Activated CD4-positive, alpha-beta memory T cell treated with anti-CD3 and anti-CD28 coated beads for 36 hours (primary cell): ENCODE measurements at places on chromosomes 13 and 19.
A peak's percentile ranks its signal among the peaks of the same experiment; 100 is the strongest.

DNA sequence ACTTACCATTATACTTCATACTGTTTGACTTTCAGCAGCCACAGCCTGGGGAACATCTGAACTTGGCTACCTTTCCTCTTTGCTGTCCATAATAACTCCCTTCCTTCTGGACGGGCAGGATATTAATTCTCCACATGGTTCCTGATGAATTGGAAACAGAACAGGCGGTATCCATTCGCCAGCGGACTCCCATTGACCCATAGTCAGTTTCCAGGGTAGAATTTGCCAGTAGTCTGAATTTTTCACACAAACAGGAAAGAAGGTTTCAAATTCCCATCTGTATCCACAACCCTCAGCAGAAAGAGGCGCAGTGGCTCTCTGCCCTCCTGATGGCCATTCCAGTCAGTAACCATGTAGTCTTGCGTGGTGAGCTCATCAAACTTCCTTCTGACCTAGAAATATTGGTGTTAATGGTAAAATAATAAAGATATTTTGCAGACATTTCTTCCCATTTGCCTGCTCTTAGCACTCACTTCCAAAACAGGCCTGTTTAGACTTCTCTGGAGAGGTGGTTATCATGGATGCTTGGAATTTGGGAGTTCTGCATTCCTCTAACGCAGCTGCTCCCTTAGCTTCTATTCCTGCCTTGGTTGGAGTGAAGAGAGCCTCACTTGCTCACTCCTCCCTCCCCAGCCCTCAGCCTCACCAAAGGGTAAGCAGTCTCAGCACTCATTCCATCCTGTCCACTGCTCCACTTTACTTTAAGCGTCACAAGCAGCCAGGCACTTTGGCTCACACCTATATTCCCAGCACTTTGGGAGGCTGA, 75.0 kb upstream of the OXGR1 start:
- no peak for DNase-seq

DNA sequence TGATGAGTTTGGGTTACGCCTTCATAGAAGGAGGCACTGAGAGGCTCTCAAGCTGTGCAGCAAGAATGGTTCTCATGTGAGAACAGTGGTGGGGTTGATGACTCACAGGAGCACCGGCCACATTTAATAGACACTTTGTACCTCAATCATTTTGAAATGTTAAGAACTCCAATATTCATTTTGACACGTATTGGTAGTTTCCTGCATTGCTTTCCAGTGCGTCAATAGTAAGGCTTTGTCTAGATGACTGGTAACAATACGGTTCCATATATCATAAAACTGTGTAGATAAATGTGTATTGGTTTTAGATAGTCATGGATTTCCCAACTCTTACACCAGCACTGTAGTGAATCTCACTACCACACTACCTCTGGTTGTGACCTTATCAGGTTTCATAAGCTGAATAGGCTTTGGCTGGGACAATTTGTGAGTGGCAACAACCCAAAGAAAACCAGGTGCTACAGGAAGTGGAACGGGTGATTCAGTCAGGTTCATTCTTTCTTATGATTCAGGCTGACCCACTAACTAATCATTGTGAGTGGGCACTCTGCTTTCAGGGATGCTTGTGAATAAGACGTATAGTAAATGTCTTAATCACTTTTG, 362.6 kb downstream of the KLF5 start:
- peak; percentile 47 for DNase-seq

- DNase-seq = peak; percentile 43
Measured at GRCh38 chr13:52447354-52447753, 3.1 kb downstream of the VPS36 start.

DNA sequence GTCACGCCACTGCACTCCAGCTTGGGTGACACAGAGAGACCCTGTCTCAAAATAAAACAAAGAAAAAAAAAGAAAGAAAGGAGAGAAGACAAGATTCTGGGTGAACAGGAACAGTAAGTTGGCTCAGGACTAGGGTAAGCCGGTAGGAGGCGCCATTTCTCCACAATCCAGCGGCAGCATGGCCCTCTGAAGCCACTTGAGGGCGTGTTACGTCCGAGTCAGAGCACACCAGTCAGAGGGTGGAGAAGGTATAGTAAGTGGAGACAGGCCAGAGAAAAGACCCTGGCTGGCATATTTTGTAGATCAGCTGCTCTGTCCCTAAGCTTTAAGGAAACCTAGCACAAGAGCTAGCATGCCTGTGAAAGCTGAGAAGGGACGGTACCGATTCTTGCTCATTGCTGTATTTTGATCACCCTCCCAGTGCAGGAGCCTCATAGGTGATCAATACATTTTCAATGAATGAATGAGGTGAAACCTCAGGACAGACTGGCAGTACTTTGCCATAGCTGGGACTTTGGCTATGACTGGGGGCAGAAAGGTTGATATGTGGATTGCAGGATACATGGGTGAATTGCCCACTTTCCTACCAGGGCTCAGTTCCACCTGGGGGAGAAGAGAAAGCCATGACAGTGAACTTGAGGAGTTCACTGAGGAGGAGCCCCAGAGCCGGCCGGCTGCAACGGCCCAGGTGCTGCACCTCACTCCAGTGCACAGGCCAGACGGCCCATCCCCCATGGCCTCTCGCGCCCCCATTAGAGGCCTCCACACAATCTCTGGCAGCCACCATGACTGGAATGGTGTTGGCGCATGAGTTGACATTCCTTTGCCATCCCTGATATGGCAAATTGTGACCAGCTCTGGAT, 23.5 kb downstream of the POU2F2 start:
- DNase-seq = peak; percentile 94

GRCh38 chr19:50359328-50359818, 6.1 kb downstream of the NAPSA start:
- DNase-seq = no peak

DNA sequence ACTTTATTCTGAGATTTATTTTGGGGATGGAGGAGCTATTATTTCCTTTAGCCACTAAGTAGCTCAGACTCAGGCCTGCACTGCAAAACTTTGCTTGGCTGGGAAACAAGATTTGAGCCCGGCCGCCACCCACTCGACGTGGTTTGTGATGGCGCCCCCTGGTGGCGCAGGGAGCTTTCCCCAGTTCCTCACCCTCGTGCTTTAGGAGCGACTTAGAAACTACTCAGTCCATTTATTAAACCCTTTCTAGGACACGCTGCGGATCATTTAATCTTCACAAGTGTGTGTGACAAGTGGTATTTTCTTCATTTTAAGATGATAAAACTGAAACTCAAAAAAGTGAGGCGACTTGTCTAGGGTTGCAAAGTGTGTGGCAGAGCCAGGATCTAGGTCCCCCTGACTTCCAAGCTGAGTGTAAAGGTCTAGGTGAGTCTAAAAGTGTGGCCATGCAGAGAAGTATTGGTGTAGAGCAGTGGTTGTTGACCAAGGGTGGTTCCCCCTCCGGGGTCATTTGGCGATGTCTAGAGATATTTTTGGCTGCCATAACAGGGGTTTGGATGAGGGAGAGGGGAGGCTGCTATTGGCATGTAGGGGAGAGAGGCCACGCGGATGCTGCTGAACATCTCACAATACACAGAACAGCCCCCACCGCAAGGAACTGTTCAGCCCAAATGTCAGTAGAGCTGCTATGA, 2.2 kb downstream of the CXCL17 start:
- DNase-seq = peak; percentile 88

- DNase-seq = no peak
Measured at GRCh38 chr13:66926851-66927524, 303.1 kb downstream of the PCDH9 start.

GRCh38 chr19:44666852-44667556, 4.3 kb upstream of the CEACAM19 start:
- no peak for DNase-seq

DNA sequence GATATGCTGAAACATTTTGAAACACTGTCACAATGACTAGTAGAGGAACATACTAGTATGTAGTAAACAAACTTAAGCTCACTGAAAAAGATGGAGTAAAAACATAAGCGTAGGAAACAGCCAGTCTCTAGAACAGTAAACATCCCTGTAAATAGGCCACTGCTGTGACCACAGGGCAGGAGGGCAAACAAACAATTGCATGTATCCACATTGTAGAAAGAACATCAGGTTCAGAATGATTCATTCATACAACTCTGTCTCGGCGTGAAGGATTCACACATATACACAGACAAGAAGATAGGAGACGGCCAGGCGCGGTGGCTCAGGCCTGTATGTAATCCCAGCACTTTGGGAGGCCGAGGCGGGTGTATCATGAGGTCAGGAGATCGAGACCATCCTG, 390.1 kb downstream of the IRS2 start:
- no peak for DNase-seq

GRCh38 chr13:36912369-36912768, 7.7 kb downstream of the SMAD9 start:
- DNase-seq = no peak

- DNase-seq = no peak
Measured at GRCh38 chr13:83065108-83065507, 817.2 kb downstream of the SLITRK1 start.

- no peak for DNase-seq
Measured at GRCh38 chr19:1166872-1167573, 7.0 kb downstream of the SBNO2 start.

DNA sequence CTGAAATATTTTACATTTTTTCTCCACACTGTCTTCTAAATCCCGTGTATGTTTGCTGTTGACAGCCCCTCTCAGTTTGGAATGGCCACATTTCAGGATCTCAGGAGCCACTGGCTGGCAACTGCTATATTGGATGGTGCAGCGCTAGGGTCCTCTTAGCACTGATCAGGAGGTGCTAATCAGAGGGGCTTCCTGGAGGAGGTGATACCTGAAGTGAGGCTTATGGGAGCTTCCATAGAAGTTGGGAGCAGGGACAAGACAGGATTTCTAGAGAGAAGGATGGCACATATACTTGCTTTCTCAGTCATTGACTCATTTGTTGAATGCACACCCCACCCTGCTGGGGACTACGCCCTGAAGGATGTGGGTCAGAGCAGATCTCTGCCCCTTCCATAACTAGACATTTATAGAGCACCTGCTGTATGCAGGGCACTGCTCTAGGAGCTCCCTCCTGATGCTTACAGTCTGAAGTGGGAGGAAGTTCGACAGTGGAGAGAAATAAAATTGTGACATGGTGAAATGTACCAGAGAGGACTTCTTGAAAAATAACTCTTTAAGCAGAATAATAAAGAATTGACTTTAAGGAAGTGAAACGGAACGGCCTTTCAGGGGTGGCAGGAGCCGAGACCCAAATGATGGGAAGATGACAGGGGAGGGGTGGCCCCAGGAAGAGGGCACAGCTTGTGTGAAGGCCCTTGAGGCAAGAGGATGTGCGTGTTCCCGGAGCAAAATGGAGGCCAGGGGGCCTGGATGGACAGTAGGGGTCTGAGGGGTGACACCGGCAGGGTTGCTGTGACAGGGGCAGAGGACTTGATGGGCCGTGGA, 13.1 kb downstream of the AP2A1 start:
- no peak for DNase-seq

DNA sequence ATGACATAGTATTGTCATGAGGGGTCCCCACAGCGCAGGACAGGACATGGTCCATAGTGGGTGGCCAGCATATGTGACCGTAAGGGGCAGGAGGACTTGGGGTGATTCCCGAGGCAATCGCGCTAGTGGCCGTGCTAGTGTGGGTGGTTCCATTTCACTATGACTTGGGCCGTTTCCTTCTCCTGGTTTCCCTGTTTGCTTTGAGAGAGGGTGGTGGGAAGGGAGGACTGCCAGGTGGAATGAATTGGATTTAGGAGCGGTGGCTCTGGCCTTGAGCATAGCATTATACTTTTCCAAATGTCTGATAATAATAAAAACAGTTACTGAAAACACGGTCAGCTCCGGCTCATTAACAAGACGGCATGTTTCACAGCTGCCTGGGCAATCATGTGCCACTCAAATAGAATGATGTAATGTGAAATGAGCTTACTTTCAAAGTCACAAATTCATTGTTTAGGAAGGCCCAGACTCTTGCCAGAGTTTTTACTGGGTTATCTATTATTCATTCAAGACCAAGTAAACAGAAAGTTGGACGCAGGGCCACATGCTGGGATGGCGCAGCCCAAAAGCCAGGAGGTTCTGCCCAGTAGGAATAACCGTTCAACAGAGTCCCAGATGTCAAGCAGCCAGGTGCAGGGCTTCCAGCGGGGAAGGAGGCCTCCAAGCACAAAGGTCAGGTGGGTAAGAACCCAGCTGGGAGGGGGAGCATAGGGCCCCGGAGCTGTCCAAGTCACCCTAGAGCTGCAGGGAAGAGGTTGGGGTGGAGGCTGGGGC, 19.6 kb upstream of the SLC15A1 start:
- DNase-seq = no peak

DNA sequence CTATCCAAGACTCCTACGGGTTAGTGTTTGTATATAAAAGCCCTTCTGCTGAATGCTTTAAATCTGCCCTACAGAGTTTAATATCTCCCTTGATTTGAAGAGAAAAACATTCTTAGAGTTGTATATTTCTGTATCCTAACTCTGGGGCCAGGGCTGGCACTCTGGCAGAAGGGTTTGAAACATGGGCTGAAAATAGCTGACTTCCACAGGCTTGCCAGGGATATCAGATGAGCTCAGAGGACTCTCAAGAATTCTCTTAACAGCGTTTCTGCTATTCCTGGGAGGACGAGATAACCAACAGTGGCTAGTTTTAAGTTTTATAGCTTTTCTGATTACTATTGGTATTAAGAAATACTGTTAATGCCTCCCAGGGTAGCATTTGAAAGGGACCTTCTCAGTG, 127.5 kb downstream of the LIG4 start:
- no peak for DNase-seq

DNA sequence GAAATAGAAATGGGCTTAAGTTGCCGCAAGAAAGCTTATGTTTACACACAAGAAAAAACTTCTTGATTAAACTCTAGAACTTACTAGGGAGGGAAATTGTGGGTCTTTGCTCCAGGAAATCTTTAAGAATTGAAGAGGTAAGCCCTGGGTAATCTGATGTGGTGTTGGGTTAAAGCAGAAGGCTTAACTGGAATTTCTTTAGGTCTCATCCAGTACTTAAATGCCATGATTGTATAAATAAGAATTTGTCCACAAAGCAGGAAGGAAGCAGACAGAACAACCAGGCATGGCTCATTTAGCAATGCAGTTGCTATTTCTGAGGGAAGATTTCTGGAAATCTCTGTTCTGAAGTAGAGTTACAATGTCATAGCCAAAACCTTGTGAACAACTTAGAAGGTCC, 360.4 kb downstream of the KLF5 start:
- DNase-seq = no peak

DNA sequence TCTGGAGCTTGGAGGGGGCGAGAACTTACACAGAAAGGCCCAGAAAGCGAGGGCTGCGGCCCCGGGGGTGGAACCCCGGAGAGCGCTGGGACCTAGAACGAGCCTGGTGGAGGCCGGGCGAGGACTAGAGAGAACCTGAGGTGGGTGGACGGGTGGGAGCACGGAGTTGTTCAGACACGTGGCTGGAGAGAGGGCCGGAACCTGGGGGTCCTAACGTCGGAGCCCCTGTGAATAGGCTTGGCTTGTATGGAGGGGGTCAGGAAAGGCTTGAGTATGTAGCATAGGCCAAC, 383 bp downstream of the ZNF581 start:
- DNase-seq = no peak
